ENCODE measurements at places on chromosomes 11 and 22.

DNA sequence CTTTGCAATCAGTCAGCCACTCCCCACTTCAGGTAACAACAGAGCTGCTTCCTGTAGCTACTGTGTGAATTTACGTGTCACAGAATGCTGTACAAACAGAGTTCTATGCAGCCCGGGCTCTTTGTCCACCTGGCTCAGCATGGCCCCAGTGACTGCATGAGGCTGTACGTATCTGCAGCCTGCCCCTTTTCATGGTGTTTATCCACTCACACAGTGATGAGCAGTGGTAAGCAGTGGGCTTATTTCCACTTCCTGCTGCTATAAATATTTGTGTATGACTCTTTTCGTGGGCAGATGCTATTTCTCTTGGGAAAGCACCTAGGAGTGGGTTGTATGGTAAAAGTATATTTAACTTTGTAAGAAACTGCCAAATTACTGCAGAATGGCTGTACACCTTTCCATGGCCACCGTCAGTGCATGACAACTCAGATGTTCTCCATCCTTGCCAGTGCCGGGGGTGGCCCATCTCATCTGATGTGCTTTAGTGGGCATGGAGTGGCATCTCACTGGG, 43.3 kb downstream of the MYEOV start:
- no peak for DNase-seq

DNA sequence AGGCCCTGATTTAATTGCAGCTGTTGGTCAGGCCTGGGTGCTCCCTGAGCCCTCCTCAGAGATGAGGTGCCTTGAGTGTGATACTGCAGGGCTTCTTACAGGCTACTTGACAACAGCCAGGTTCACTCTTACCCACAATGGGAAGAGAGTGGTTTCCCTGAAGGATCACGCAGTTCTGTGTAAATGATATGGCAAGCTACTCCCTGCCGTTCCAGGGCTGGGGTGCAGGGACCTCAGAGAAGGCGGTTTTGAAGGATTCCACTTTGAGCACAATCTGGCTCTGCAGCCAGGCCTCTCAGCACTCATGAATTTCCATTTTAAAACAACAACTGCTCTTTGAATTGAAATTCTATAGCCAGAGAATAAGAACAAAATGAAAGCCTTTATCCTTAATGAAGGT, 92.9 kb downstream of the SLC17A6 start:
- no peak for DNase-seq

DNA sequence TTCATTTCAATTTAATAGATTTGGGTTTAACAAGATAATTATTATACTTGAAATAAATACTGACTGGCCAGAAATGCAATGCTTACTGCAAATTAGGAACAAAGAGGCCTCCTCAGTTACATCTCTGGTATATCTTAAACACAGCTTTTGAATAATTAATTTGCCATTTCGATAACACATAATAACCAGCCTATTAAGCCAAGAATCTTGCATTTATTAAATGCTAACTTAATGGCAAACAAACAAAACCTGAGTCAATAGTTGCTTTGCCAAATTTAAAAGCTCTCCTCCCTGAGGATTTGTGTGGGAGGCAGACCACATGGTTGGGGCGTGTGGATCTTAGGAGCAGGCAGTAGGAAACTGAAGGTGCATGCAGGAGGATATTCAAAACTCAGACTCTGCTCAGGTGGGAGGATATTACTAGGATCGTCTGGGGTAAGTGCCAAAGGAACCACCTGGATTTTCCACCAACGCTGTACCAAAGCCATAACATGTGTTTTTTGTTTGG, 17.9 kb upstream of the FJX1 start:
- no peak for DNase-seq

GRCh38 chr22:19068784-19069271, 53.4 kb downstream of the DGCR2 start:
- DNase-seq: no peak

GRCh38 chr22:41038732-41039131, 53.7 kb upstream of the EP300 start:
- no peak for DNase-seq

GRCh38 chr22:48558016-48558415, 1269.7 kb downstream of the BRD1 start:
- DNase-seq: no peak

DNA sequence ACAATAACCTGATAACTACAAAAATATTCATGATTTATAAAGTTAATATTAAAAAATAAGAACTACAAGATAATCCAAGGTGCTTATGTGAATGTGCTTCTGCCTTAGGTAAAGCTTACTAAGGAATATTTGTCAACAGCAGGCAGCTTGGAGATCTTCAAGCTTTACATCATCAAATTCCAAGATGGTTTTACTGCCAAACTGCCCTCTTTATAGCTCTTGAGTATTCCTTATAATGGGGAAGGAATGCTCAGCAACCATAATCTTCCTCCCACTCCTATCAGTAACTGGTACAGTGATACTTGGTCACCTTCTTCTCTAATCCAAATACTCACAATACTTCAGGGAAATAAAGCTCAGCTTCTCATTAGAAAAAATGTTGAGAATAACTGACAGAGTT, 30.1 kb downstream of the SBF2 start:
- DNase-seq: no peak

GRCh38 chr11:68402355-68403031, 58.1 kb upstream of the PPP6R3 start:
- DNase-seq: peak; percentile 75

GRCh38 chr22:45948081-45948648, 28.8 kb downstream of the WNT7B start:
- DNase-seq: no peak

DNA sequence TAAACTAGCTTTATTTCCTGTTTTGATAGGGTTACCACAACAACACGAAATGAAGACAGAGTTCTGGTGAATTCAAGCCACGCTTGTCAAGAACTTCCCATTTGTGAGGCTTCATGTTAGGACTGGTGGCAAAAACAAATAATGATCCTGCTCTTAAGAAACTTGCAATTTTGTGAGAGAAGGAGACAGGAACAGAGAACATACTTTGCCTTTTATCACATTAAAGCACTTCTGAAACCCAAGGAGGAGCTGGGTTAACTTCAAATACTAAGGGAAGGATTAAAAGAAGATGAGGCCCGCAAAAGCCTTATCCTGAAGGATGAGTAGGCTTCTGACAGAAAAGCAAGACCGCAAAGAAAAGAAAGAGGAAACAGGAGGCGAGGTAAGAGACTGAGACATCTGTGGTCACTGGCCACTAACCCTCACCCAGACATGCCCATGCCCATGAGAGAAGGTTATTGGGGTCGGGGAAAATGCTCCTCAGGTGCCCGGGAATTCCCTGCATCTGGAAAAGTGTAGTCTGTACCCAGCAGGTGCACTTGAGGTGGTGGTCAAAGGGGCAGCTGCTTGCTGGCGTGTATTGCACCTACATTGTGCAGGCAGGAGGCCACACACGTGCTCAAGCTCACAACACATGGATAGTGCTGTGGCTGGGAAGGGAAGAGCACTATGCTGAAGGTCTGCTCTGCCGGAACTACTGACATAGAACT, 50.5 kb downstream of the MAPK1 start:
- no peak for DNase-seq

DNA sequence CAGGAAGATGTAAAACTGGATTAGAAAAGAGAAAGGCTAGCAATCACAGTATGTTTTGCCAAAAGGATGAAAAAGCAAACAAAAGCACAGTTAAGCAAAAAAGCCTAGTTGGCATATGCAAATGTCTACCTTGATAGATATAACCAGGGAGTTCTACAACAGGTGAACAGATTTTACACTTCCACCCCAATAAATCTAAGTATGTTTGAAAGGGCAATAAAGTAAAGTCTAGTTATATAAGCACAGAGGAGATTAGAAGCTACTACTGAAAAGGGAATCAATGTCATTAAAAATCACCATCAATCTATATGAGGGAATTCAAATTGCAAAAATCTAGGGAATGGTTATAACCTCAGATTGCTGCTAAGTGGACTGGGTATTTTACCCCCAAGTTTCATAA, 49.7 kb downstream of the CELF1 start:
- DNase-seq: no peak

GRCh38 chr11:131924457-131925201, 554.2 kb downstream of the NTM start:
- no peak for DNase-seq

DNA sequence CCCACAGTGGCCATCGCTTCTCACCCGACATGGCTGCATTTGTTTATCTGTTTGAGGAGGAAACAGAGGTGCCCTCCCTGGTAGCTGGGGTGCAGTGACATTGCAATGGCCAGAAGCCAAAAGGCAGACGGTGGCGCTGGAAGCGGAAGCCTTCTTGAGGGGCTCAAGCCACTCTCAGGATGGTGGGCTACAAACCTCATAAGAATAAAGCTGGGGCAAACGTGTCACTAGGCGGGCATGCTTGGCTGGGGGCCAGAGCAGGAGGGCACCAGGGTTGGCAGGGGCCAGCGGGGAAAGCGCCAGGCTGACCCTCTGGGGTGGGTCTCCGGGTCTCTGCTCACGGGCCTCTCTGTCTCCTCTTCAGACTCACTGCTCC, 12.6 kb downstream of the TNNT3 start:
- DNase-seq: no peak

- peak; percentile 30 for DNase-seq
Measured at GRCh38 chr22:35043252-35043933, 22.6 kb upstream of the ISX start.

DNA sequence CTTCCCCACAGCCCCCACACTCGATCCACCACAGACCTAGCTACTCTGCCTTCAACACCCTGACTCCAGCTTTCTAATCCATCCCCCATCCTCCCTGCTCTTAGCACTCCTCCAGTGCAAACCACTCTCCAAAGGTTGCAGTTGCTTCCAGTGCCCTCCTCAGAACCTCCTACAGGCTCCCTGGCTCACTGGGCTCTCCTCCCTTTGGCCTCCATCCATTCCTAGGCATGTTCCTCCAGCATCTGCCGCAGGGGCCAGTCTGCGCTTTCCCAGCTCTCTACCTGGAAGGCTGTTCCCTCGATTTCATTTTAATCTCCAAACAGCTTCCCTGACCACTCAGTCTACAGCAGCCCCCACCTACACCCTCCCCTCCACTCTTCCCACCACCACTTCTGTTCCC, 133.8 kb downstream of the SPATA19 start:
- peak; percentile 40 for DNase-seq

DNA sequence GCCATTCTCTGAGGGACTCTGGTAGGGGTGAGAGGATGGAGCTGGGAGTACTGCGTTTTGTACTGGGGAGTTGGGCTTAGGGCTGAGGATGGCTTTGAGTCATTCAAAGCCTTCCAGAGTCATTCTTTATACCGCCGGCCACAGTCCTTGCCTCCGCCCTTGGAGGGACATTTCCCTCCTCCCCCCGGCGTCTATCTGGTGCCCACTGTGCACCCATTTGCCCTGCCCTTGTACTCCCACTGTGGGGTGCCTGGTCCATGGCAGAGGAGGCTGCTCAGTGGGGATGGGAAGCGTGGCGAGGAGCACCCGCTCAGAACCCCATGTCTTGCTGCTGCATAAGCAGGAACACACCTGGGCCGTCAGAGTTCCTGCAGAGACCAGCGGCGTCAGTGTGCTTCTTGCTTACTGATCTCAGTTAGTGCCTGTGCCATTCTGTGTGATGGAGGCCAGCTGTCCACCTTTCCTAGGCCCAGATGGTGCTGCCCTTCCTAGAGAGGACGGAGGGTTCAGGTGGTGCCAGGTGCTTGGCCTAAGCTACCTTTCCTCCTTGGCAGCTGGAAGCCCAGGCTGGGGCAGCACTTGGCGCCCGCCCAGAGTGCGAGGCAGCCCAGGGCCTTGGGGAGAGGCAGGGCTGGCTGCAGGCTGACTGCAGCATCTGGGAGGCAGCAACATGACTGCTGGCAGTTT, 23.3 kb upstream of the TMEM191C start:
- no peak for DNase-seq

GRCh38 chr22:32342977-32343376, 14.7 kb upstream of the RFPL3 start:
- no peak for DNase-seq

GRCh38 chr22:25833091-25833490, 91.1 kb downstream of the MYO18B start:
- no peak for DNase-seq

GRCh38 chr11:69888483-69889181, 69.4 kb upstream of the FGF3 start:
- DNase-seq: peak; percentile 94

DNA sequence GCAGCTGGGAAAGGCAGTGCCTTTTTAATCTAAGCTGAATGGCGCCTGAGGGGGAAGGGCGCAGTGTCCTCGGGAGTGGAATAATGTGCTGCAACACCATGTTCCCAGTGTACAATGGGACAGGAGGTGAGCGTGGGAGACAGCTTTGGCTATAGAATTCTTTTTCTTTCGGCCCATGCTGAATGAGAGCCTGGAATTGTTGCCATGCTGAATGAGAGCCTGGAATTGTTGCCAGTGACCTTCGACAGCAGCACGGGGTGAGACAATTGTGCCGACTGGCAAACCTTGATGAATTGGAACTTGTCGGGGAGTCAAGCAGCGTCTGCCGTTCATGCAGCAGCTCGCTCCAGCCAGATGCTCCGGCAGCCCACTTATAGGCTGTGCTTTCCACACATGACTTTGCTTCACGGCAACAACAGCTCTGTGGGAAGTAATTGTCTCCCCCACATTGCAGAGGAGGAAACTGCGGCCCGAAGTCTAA, 141.4 kb upstream of the E2F8 start:
- DNase-seq: no peak

- no peak for DNase-seq
Measured at GRCh38 chr11:36360826-36361415, 64.8 kb downstream of the PRR5L start.

DNA sequence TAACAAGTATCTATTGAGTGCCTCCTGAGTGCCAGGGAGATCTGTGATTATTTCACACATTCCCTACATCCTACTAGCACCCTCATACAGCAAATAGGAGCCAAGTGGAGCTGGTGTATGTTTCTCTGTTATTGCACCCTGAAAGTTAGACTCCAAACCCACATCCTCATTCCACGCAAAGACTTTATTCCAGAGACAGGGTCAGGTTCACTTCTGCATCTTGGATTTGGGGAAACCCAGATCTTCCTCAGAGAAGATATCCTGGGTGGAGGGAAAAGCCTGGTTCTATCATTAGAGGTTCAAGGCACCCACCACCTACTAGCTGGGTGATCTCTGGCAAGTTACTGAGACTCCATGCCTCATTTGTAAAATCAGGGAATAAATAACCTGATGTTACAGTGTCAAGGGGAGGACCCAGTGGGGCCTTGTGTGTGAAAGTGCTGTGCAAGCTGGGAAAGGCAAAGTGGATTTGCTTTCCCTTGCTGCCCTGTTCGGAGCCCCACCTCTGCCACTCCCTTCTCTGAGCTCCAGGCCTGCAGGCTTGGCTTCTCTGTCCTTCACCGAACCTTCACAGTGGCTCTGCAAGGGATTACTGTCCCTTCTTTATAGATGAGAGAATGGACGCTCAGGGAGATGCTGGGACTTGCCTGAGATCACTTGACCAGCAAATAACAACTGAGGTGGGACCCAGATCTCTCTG, 991 bp upstream of the SLCO2B1 start:
- no peak for DNase-seq

GRCh38 chr22:48393041-48393370, 1434.7 kb downstream of the BRD1 start:
- no peak for DNase-seq

DNA sequence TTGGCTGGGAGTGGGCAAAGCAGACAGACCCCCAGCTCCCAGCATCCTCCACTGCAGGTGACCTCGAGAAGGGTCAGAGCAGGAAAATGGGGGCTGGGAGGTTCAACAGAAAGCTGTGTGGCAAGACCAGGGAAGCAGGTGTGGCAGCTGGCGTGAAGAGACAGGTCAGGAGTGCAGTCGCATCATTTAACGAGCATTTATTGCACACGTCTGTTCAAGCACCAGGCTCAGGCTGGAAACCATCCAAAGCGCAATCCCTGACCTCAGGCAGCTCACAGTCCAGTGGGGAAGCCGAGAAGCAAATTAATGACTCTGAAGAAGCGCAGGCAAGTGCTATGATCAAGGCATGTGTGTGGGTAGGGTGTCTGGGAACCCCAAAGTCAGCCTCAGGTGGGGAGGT, 7.4 kb downstream of the SLC25A45 start:
- DNase-seq: no peak
